Upper lobe of right lung (tissue), 1 donor: ENCODE measurements at places on chromosomes 3 and 15. TPM values are rescaled to one million over a fixed set of nuclear protein-coding genes. Genes with fewer than 3 reads are reported as not detected.
A peak's percentile ranks its signal among the peaks of the same experiment; 100 is the strongest.

The GOLGA6L2 gene
- total RNA-seq: not detected

The CEP19 gene
- 1.6 TPM for total RNA-seq

The CCDC66 gene
- total RNA-seq: 25.0 TPM

The SPATA12 gene
- total RNA-seq: 0.38 TPM

The XIRP1 gene
- total RNA-seq: not detected

The LRRC49 gene
- 4.3 TPM for total RNA-seq

The ICE2 gene
- 49.9 TPM for total RNA-seq

The ADGRG7 gene
- total RNA-seq: not detected

DNA sequence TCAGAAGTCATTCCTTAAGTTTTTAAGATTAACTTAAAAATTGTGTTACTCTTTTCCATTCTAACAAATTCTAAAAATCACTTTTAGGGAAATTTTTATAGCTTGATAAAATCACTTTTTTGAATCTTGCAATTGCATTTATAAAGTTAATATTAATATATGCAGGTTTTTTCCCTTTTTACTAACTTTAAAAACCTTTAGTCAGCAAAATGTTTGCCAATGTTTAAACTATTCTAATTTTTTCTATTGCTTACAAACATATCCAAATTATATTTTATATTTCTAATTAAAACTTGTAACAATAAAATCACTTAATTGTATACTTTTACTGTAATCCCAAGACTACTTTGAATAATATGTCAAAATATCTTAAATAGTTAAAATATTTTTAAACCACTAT lies 839.4 kb downstream of the TBL1XR1 start:
- no peaks in the 10 kb centered on the region for H3K4me1 ChIP-seq
- no peak overlapping the region for H3K4me3 ChIP-seq
- DNase-seq: no peak

DNA sequence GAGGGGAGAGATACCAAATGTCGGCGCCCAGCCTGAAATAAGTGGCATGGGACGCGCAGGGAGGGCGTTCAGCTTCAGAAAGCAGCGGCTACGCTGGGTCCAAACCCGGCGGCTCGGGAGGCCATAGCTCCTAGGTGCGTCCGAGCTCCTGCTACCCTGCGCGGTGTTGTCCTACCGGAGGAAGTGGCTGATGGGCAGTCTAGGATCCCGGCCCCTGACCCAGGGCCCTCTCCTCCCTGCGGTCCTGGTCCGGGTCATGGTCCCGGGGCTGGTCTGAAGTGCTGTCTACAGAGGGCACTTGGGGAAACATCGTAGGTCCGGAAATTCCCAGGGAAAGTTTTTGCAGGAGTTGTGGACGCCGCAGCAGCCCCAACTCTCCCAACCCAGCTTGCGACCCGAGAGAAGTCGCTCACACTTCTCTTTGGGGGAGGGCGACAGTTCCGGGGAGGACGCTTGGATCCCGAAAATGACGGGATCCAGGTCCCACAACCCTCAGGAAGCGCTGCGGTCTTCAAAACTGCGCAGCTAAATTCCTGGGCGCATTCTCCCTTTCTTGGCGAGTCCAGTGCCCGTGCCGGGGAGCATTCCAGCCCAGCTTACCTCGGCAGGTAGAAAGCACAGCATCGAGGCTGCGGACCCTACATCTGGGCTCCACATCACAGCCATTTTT lies 9.1 kb upstream of the FOXB1 start:
- H3K4me3 ChIP-seq: no peak overlapping the region
- DNase-seq: no peak
- H3K36me3 ChIP-seq: no peaks in the 10 kb centered on the region
- H3K4me1 ChIP-seq: peaks cover 7% of the 10 kb centered on the region

GRCh38 chr15:83766339-83766738 lies 112.4 kb downstream of the ADAMTSL3 start:
- peaks cover 4% of the 10 kb centered on the region for H3K4me1 ChIP-seq
- no peaks in the 10 kb centered on the region for H3K27me3 ChIP-seq
- no peak for DNase-seq
- H3K27ac ChIP-seq: no peak overlapping the region

DNA sequence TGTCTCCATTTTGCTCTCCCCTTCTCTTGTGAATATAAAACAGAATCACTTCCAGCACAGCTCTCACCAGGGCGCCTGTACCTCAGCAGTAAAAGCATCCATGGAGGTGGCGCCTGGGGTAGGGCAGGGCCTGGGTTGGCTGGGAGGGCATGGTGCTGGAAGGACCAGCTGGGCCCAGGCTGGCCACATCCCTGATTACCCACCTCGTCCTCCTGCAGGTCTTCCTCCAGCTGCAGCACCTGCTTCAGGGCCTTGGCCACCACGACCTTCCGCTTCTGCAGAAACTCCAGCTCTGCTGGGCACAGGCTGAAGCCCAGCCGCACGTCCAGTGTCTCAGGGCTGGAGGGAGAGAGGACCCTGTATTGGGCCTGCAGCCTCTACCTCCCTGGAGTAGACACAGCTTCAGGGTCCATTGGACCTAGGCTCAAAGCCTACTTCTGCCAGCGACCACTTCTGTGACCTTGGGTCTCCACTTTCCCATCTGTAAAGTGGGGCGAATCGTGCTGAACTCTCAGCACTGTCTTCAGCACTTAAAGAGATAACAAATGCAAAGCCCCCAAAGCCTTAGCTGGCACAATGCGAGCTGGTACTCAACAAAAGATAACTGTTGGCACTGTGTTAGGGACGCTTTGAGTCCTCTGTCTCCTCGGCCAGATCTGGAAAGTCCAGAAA lies 23.8 kb downstream of the PLA2G4E start:
- peak; percentile 53 for DNase-seq
- H3K4me3 ChIP-seq: no peak overlapping the region
- peaks cover 5% of the 10 kb centered on the region for H3K4me1 ChIP-seq
- no peak overlapping the region for H3K27ac ChIP-seq
- no peaks in the 10 kb centered on the region for H3K27me3 ChIP-seq
- H3K36me3 ChIP-seq: no peaks in the 10 kb centered on the region

DNA sequence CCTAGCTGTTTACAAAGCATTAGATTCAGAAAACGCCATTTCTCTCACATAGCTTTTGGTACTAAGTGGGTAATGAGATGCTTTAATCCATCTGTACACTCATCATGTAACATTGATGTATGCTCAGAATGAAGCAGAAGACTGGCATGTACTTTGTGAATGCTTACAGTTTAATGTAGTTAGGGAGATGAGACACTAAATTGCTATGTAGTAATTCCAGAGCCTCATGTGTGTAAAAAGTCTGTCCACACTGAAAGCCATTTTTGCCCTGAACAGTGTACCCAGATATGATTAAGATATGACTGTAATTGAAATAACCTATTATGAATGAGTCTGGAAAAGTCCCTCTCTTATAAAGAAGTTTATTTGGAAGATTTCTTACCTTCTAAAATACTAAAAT lies 66.5 kb downstream of the ARMC8 start:
- H3K27me3 ChIP-seq: no peaks in the 10 kb centered on the region
- H3K27ac ChIP-seq: no peak overlapping the region
- H3K4me3 ChIP-seq: no peak overlapping the region
- no peak for DNase-seq

GRCh38 chr15:53918180-53919079 lies 59.8 kb upstream of the UNC13C start:
- H3K4me1 ChIP-seq: no peaks in the 10 kb centered on the region
- DNase-seq: no peak
- no peak overlapping the region for H3K4me3 ChIP-seq

- H3K4me1 ChIP-seq: no peaks in the 10 kb centered on the region
- no peak overlapping the region for H3K27ac ChIP-seq
- H3K4me3 ChIP-seq: no peak overlapping the region
- H3K27me3 ChIP-seq: no peaks in the 10 kb centered on the region
- H3K36me3 ChIP-seq: no peaks in the 10 kb centered on the region
- no peak for DNase-seq
These were observed 6.9 kb downstream of the NEK11 start for GRCh38 chr3:131033480-131034080.

- no peaks in the 10 kb centered on the region for H3K4me1 ChIP-seq
- peak; percentile 83 for DNase-seq
- H3K4me3 ChIP-seq: peak overlapping the region; percentile 49
- H3K27me3 ChIP-seq: peaks cover 27% of the 10 kb centered on the region
- H3K36me3 ChIP-seq: no peaks in the 10 kb centered on the region
These were observed 1.2 kb downstream of the ERC2 start for GRCh38 chr3:56467108-56467507.

GRCh38 chr15:92886815-92887214 lies 13.3 kb upstream of the CHD2 start:
- H3K4me3 ChIP-seq: peak overlapping the region; percentile 67
- peaks cover 56% of the 10 kb centered on the region for H3K4me1 ChIP-seq
- no peak for DNase-seq

DNA sequence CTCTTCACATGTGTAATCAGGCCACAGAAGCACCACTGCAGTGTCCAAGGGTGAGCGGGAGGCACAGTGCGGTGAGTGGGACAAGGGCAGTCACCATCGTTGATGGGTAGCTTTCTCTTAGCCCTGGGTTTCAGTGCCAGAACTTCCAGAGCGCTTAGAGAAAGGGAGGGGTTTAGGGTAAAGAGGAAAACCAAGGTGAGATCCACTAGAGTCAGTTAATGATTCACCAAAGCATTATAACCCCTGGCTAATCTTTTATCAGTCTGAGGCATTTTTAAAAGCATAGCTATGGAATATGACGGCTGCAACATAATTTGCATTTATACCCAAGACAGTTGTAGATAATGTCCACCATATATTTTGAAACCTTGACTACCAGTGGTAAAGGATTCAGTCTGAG lies 94.8 kb downstream of the SHQ1 start:
- no peaks in the 10 kb centered on the region for H3K27me3 ChIP-seq
- no peak for DNase-seq
- H3K4me3 ChIP-seq: no peak overlapping the region
- peaks cover 10% of the 10 kb centered on the region for H3K4me1 ChIP-seq

GRCh38 chr3:52696830-52697631 lies 8.6 kb downstream of the GLT8D1 start:
- H3K36me3 ChIP-seq: peaks cover 72% of the 10 kb centered on the region
- H3K4me3 ChIP-seq: no peak overlapping the region
- no peaks in the 10 kb centered on the region for H3K4me1 ChIP-seq
- no peak for DNase-seq
- H3K27me3 ChIP-seq: no peaks in the 10 kb centered on the region

DNA sequence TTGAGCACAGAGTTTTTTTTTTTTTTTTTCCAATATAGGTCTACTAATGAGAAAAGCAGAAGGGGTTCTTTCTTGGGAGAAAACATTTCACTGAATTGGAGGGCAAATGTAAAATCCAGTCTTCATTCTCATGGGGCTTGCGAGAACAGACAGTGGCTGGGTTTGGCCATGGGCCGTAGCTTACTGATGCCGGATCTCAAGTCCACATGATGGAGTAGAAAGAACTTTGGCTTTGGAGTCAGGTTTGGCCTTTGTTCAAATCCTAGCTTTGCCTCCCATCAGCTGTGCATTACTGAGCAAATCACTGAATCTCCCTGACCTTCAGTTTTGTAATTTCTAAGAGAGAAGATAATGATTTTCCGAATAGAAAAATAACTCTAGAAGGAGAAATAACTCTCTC lies 59.7 kb downstream of the LMCD1 start:
- H3K27me3 ChIP-seq: no peaks in the 10 kb centered on the region
- H3K36me3 ChIP-seq: peaks cover 43% of the 10 kb centered on the region
- H3K4me1 ChIP-seq: peaks cover 32% of the 10 kb centered on the region
- no peak overlapping the region for H3K27ac ChIP-seq

DNA sequence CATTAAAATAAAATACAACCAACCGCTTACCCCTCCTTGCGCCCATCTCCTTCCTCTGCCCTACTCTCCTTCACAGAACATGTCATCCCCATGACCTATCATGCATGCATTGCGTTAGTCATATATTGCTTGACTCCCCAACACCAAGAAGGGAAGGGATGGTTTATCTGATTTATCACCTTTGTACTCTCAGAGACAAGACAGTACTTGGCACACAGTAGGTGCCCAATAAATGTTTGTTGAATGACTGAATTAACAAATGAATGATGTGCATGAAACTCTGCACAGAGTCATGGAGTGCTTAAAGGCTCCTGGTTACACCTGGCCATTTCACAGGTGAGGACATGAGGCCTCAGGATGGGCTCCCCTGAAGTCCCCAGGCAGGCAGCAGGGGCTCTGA lies 59.7 kb downstream of the IQSEC1 start:
- H3K27ac ChIP-seq: peak overlapping the region; percentile 89

- peaks cover 19% of the 10 kb centered on the region for H3K4me1 ChIP-seq
- no peak for DNase-seq
- peak overlapping the region; percentile 84 for H3K4me3 ChIP-seq
- no peaks in the 10 kb centered on the region for H3K36me3 ChIP-seq
- no peaks in the 10 kb centered on the region for H3K27me3 ChIP-seq
These were observed 1.2 kb downstream of the FAM98B start for GRCh38 chr15:38455092-38455491.

DNA sequence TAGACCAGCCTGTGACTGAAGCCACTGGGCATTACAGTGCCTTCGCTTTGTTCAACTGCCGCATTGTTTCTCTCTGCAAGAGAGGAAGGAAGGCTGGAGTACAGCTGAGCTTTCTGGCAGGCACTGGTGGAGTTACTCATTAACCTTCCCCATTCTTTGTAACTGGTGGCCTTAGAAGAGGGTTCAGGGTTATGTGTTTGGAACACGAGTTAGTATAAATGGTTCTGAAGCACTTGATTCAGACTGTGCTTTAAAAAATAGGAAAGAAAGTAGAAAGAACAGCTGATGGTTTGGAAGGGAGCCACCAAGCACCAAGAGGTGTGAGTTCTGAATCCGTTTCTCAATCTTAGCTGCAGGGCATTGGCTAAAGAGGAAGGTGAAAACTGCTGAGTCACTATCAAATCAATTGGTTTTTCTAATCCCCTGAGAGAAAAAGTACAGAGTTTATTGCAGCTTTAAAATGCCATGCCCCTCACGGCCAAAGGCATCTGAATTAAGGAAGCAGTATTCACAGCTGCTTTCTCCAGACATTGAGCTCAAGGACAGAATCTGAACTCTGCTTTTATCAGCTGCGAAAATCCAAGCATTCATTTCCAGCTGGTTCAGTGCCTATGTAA lies 3.6 kb downstream of the HGD start:
- peaks cover 14% of the 10 kb centered on the region for H3K4me1 ChIP-seq
- H3K27ac ChIP-seq: peak overlapping the region; percentile 64
- no peak overlapping the region for H3K4me3 ChIP-seq
- DNase-seq: no peak
- H3K36me3 ChIP-seq: no peaks in the 10 kb centered on the region
- no peaks in the 10 kb centered on the region for H3K27me3 ChIP-seq

- peaks cover 6% of the 10 kb centered on the region for H3K4me1 ChIP-seq
- no peaks in the 10 kb centered on the region for H3K36me3 ChIP-seq
- H3K4me3 ChIP-seq: no peak overlapping the region
These were observed 2.8 kb upstream of the CD47 start for GRCh38 chr3:108093616-108094015.

DNA sequence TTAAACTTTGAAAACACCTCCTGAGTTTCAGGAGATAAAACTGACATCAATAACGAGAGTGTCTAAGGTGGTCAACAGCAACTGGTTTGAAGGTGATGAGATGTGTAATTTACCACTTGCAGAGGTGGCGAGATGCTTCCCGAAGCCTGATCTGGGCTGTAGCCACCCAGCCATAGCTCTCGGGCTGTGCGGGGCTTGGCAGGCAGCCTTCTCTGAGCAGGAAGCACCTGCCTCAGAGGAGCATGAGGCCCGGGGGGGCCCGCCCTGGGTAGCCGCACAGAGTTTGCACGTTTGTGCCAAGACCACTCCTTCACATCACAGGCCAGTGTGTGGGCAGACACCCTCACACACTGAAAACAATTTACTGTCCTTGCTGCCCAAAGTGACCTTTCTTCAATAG lies 220.3 kb downstream of the CACNA2D3 start:
- no peaks in the 10 kb centered on the region for H3K4me1 ChIP-seq
- no peak overlapping the region for H3K27ac ChIP-seq
- no peaks in the 10 kb centered on the region for H3K27me3 ChIP-seq
- no peaks in the 10 kb centered on the region for H3K36me3 ChIP-seq
- H3K4me3 ChIP-seq: no peak overlapping the region
- no peak for DNase-seq

GRCh38 chr3:62201438-62202035 lies 171.8 kb downstream of the FEZF2 start:
- H3K27ac ChIP-seq: no peak overlapping the region
- H3K4me3 ChIP-seq: no peak overlapping the region
- H3K36me3 ChIP-seq: peaks cover 10% of the 10 kb centered on the region
- DNase-seq: no peak
